ENCODE measurements at places on chromosomes 12 and 14.
A peak's percentile ranks its signal among the peaks of the same experiment; 100 is the strongest.

DNA sequence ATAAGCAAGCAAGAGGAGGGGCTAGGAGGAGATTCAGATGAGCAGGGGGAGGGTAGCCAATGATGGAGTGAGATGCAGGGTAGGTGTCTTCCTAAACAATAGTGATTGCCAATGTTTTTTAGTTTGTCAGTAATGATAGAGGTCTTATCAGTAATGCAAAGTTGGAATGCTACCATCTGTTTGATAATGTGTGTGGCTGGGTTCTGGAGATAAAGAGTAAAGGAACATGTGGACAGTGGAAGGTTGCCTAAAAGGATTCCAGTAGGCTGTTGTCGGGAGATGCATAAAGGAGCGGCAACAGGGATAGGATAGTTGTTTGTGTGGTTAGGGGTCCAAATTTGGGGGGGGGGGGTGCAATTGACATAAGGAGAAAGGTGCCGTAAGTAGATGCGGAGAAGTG lies 52.5 kb downstream of the TESPA1 start:
- no peak for DNase-seq

DNA sequence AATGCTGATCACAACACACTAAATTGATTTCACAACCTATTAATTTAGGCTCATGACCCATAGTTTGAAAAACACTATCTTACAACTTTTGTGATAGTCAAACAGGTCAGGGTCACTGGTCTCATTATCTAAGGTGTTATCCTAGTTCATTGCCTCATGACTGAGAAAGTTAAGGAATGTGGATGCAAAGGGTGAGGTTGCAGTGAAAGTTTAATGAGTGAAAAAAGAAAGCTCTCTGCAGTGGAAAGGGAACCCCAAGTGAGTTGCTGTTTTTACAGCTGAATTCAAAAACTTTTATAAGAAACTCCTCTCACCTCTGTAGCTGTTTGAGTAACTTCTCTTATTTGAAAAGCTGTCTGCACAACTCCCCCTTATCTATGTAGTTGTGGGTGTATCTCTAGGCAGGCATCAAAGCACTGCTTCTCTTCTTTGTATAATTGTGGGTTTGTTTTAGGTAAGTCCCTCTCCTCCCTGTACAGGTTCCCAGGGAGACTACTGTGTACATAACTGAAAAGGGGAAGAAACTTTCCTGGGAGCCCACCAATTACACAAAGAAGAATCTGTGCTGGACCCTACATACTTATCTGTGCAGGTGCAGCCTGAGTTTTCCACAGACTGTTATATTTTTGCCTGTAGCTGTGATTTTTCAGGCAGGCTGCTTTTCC lies 18.9 kb downstream of the DNAL1 start:
- DNase-seq: no peak

GRCh38 chr14:61887628-61888027 lies 125.4 kb downstream of the SNAPC1 start:
- DNase-seq: no peak

- no peak for DNase-seq
These were observed 108.5 kb downstream of the SLC38A1 start for GRCh38 chr12:46160101-46160980.

GRCh38 chr12:117533687-117534086 lies 172.3 kb upstream of the NOS1 start:
- no peak for DNase-seq

DNA sequence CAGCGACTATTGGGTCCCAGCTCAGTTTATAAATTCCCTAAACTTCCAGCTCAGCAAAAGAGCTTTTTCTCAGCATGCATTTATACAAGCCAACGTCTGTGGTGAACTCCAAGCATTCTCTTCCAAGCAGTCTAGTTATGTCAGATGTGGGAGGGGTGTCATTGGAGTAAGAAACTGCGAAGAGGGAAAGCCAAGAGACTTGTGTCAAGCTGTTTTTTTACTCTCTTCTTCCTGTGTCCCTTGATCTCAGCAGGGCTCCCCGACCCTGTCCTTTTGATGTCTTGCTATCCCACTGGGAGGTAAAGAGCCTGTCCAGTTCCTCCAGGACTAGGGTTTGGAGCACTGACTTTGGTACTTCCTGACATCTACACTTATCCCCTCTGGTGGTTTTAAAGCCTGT lies 69.0 kb downstream of the PPM1H start:
- no peak for DNase-seq

- no peak for DNase-seq
These were observed 52.9 kb downstream of the SEL1L start for GRCh38 chr14:81480741-81481140.

DNA sequence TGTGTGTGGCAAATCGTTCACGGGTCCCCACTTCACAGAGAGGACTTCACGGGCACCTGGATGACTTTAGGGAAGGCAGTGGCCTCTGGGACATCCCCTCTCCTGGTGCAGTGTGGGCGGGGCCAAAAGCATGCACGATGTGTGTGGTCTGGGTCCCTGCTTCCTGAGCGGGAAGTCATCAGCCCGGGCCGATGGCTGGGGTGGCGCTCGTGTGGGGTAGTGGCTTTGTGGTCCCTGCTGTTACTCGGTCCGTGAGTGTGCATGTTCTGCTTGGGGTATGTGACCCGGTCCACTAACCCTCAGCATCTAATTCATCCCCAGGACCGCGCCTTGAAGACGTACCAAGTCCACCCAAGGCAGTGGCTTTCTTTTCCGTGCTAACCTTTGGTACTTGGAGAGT lies 142.5 kb upstream of the RTL1 start:
- DNase-seq: no peak

DNA sequence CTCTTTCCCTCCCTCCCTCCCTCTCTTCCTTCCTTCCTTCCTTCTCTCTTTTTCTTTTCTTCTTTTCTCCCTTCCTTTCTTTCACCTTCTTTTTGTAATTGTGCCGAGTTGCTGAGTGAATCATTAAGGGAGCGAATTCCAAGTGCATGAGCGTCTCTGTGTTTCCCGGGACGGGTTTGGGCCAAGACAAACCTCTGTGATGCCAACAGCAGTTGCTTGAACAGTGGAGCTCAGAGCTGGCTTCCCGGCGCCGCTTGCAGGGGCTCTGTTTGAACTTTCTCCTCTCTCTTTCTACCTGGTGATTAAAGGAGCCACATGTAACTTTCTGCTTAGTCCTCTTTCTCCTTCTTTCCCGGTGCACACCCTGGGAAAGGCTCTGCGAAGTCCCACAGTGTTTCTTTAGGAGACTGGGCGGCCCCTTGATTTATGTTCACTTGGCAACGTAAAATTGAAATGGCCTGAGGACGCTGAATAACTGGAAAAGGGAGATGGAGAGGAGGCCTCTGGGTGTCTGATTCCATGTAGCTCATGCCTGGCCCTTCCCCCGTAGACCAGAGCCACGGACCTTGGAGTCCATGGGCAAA lies 33.7 kb upstream of the MAP1LC3B2 start:
- DNase-seq: peak; percentile 46

GRCh38 chr12:61896436-61896835 lies 363.8 kb upstream of the USP15 start:
- DNase-seq: no peak

GRCh38 chr12:43147878-43148277 lies 404.1 kb downstream of the ADAMTS20 start:
- DNase-seq: no peak

- peak; percentile 20 for DNase-seq
These were observed 118.7 kb downstream of the BRMS1L start for GRCh38 chr14:35944847-35945246.

DNA sequence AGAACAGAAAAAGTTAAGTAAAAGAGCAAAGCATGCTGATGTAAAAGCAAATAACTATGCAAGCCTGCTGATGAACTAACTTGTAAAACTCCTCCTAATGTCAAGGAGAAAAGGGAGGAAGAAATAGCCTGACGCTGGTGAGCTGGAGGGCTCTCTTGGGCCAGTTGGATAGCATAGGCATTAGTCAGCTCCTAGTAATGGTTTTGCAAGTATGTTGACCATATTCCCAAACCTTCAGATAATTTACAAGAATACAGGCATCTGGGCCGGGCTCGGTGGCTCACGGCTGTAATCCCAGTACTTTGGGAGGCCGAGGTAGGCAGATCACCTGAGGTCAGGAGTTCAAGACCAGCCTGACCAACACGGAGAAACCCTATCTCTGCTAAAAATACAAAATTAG lies 871.4 kb downstream of the C12orf50 start:
- DNase-seq: peak; percentile 5

- no peak for DNase-seq
These were observed 15.0 kb upstream of the MDM2 start for GRCh38 chr12:68792952-68793351.

All from 8988T (cell line).